ENCODE measurements at places on chromosomes 1 and 21. TPM values are rescaled to one million over a fixed set of nuclear protein-coding genes. Genes with fewer than 3 reads are reported as not detected.
A peak's percentile ranks its signal among the peaks of the same experiment; 100 is the strongest.

CORT gene
- polyA plus RNA-seq: 0.29 TPM

CAMK2N1 gene
- polyA plus RNA-seq: 2.8 TPM

MTARC2 gene
- polyA plus RNA-seq: 6.1 TPM

FCMR gene
- polyA plus RNA-seq: 0.05 TPM

MFAP2 gene
- polyA plus RNA-seq: 132 TPM

VWA5B1 gene
- polyA plus RNA-seq: not detected

GBP3 gene
- 13.7 TPM for polyA plus RNA-seq

CCDC185 gene
- not detected for polyA plus RNA-seq

DNA sequence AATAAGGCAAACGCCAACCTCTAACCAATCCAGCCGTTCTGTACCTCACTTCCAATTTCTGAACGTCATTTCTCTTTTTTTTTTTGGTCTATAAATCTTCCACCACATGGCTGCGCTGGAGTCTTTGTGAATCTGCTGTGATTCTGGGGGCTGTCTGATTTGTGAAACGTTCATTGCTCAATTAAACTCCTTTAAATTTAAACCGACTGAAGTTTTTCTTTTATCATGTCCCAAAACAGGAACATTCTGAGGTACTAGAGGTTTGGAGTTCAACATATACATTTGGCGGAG lies 65.5 kb upstream of the BACH1 start:
- DNase-seq: no peak
- H3K27me3 ChIP-seq: no peaks in the 10 kb centered on the region
- 0 out of 2 replicates have a peak overlapping the region, but pooled peaks have one; percentile 27 for H3K27ac ChIP-seq
- peaks cover 37% of the 10 kb centered on the region for H3K4me1 ChIP-seq
- H3K36me3 ChIP-seq: no peaks in the 10 kb centered on the region
- no peak overlapping the region for H3K4me3 ChIP-seq

GRCh38 chr1:245860657-245861544 lies 646.2 kb downstream of the SMYD3 start:
- H3K4me3 ChIP-seq: no peak overlapping the region
- H3K27ac ChIP-seq: peak overlapping the region; percentile 98
- no peaks in the 10 kb centered on the region for H3K36me3 ChIP-seq

GRCh38 chr1:230517786-230518185 lies 91.7 kb upstream of the PGBD5 start:
- peak; percentile 61 for DNase-seq
- H3K4me3 ChIP-seq: no peak overlapping the region
- H3K27ac ChIP-seq: no peak overlapping the region
- H3K4me1 ChIP-seq: peaks cover 17% of the 10 kb centered on the region

DNA sequence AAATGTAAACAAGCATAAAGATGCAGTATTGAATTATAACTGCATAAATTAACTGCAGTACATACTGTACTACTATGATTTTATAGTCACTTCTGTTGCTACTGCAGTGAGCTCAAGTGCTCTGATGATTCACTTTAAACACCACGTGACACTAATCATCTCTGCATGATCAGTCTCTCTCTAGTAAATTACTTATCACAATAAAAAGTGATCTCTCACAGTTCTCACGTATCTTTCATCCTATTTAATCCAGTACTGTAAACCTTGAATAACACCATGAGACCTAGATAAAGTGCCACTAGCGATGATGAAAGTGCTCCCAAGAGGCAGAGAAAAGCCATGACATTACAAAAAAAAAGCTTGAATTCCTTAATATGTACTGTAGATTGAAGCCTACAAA lies 1242.0 kb downstream of the AMY1C start:
- DNase-seq: no peak
- H3K27ac ChIP-seq: no peak overlapping the region
- no peaks in the 10 kb centered on the region for H3K4me1 ChIP-seq
- no peaks in the 10 kb centered on the region for H3K36me3 ChIP-seq

GRCh38 chr1:172733815-172734214 lies 74.9 kb downstream of the FASLG start:
- no peaks in the 10 kb centered on the region for H3K36me3 ChIP-seq
- H3K27me3 ChIP-seq: no peaks in the 10 kb centered on the region
- H3K27ac ChIP-seq: no peak overlapping the region
- H3K4me3 ChIP-seq: no peak overlapping the region
- DNase-seq: no peak

- peaks cover 50% of the 10 kb centered on the region for H3K4me1 ChIP-seq
- no peak overlapping the region for H3K4me3 ChIP-seq
- no peaks in the 10 kb centered on the region for H3K27me3 ChIP-seq
- peak overlapping the region; percentile 73 for H3K27ac ChIP-seq
These were observed 38.8 kb upstream of the SRSF10 start for GRCh38 chr1:24018611-24019580.

GRCh38 chr21:29193072-29193471 lies 62.6 kb downstream of the MAP3K7CL start:
- H3K4me3 ChIP-seq: peak overlapping the region; percentile 64
- no peaks in the 10 kb centered on the region for H3K27me3 ChIP-seq
- H3K36me3 ChIP-seq: no peaks in the 10 kb centered on the region

GRCh38 chr1:202323731-202324130 lies 18.0 kb downstream of the UBE2T start:
- no peak for DNase-seq
- no peaks in the 10 kb centered on the region for H3K27me3 ChIP-seq
- no peaks in the 10 kb centered on the region for H3K36me3 ChIP-seq
- H3K27ac ChIP-seq: no peak overlapping the region

GRCh38 chr1:7407544-7407895 lies 363.6 kb upstream of the VAMP3 start:
- no peaks in the 10 kb centered on the region for H3K27me3 ChIP-seq
- no peaks in the 10 kb centered on the region for H3K4me1 ChIP-seq
- H3K36me3 ChIP-seq: no peaks in the 10 kb centered on the region
- H3K27ac ChIP-seq: no peak overlapping the region

GRCh38 chr1:70005386-70006034 lies 199.9 kb downstream of the LRRC40 start:
- no peaks in the 10 kb centered on the region for H3K4me1 ChIP-seq
- no peaks in the 10 kb centered on the region for H3K27me3 ChIP-seq
- no peak overlapping the region for H3K4me3 ChIP-seq
- no peaks in the 10 kb centered on the region for H3K36me3 ChIP-seq

DNA sequence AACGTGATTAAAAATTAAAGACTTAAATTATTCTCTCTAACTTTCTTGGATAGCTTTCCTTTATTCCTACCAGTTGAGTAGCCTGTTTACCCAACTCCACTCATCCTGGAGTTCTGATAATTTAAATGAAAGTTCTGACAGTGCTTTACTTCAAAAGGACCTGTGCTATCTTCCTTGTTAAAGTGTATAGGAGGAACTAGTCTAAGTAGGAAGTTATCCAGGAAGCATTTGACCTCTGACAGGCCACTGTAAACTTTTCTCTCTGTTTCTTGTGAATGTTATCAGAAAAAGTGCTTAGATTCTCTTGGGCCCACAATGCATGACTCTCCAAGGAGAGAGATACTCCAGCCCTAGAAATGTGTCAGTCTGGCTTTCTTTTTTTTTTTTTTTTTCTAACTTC lies 9.2 kb downstream of the UAP1 start:
- no peak overlapping the region for H3K4me3 ChIP-seq
- peaks cover 10% of the 10 kb centered on the region for H3K4me1 ChIP-seq
- peaks cover 44% of the 10 kb centered on the region for H3K36me3 ChIP-seq
- DNase-seq: no peak
- H3K27me3 ChIP-seq: no peaks in the 10 kb centered on the region

GRCh38 chr1:183841950-183842794 lies 37.3 kb downstream of the RGL1 start:
- H3K36me3 ChIP-seq: peaks cover 4% of the 10 kb centered on the region
- H3K27ac ChIP-seq: peak overlapping the region; percentile 100
- H3K27me3 ChIP-seq: no peaks in the 10 kb centered on the region
- peaks cover 35% of the 10 kb centered on the region for H3K4me1 ChIP-seq
- peak; percentile 43 for DNase-seq
